Activated CD4-positive, alpha-beta T cell treated with anti-CD3 and anti-CD28 coated beads for 36 hours (primary cell): ENCODE measurements at places on chromosomes 12 and 14. TPM values are rescaled to one million over a fixed set of nuclear protein-coding genes. Genes with fewer than 3 reads are reported as not detected.

RHEBL1 gene
- 13.3 TPM for total RNA-seq

GARIN6 gene
- not detected for total RNA-seq

BMAL2 gene
- total RNA-seq: 10.9 TPM

SLC10A1 gene
- not detected for total RNA-seq

CCDC198 gene
- not detected for total RNA-seq

BCDIN3D gene
- total RNA-seq: 5.5 TPM

C1S gene
- 2.8 TPM for total RNA-seq

KRT5 gene
- total RNA-seq: not detected

MMP19 gene
- not detected for total RNA-seq

ACOT4 gene
- 3.0 TPM for total RNA-seq

CFAP251 gene
- total RNA-seq: 0.59 TPM

CLEC6A gene
- not detected for total RNA-seq

FGF23 gene
- total RNA-seq: not detected

CNPY2 gene
- total RNA-seq: 77.4 TPM

HOXC9 gene
- not detected for total RNA-seq

GRIP1 gene
- 2.4 TPM for total RNA-seq

EML5 gene
- 8.1 TPM for total RNA-seq

CCDC184 gene
- total RNA-seq: 0.37 TPM

C12orf60 gene
- total RNA-seq: 2.9 TPM

USP5 gene
- 132 TPM for total RNA-seq
